ENCODE measurements at places on chromosomes 6 and 20.
A peak's percentile ranks its signal among the peaks of the same experiment; 100 is the strongest.

DNA sequence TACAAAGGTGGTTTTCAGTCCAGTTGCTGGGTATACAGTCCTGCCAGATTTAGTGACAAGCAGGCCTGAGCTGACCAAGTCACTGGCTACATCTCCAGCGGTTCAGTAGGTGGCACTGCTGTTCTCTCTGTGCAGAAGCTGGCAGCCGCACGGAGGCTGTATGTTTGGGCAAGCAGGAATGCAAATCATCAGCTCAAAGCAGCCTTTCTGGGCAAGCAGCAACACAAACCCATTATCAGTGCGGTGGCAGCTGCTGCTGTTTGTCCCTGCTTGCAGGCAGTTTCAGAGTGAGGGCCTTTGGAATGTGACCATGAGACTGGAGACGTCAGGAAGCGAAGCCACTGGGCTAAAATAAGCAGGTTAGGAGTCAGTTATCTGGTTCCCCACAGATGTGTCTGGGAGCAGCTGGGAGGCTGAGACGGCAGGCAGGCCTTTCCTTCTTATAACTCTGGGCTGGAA is 72.5 kb downstream of the TXLNB start:
- DNase-seq = peak; percentile 76

DNA sequence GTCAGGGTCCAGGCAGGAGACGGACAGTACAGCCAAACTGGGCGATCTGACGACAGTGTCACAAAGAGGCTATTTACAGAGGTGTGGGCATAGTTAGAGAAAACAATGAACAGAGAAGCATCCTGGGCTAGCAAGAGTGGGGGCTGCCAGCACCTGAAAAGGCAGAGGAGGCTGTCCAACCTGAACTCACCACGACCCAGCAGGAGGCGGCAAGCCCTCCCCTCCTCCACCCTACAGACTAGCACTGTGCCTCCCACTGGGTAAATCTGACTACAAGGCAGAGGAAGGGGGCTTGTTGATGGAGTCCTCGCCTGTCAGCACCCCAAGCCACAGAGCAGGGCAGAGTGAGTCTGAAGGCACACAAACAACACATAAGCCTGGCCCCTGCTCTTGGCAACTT is 52.8 kb upstream of the CDYL start:
- DNase-seq = no peak

GRCh38 chr6:52305411-52305810 is 20.9 kb upstream of the MCM3 start:
- no peak for DNase-seq

DNA sequence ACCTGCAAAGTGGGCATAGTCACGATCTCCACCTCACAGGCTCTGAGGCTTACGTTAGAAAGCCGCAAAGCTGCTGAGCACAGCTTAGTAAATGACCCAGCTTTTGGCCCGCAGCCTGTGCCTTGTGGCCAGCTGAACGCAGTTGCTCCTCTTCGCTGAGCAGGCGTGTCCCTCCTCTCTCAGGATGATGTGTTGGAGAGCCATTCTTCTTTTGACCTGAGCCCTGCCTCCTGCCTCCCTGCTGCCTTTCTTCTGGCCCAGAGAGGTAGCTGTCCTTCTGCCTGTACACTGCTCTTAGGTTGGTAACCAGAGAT is 47.6 kb upstream of the MYL9 start:
- no peak for DNase-seq

- no peak for DNase-seq
Measured at GRCh38 chr6:125083684-125083990, 69.9 kb upstream of the TPD52L1 start.

GRCh38 chr6:105301072-105301503 is 101.8 kb downstream of the PREP start:
- DNase-seq = no peak

GRCh38 chr6:33212857-33213165 is 4.5 kb downstream of the RING1 start:
- DNase-seq = no peak

GRCh38 chr6:51474022-51474975 is 613.1 kb downstream of the PKHD1 start:
- DNase-seq = peak; percentile 28

- peak; percentile 36 for DNase-seq
Measured at GRCh38 chr6:83270971-83271719, 78.0 kb downstream of the RWDD2A start.
